Stimulated activated CD4-positive, alpha-beta T cell treated with anti-CD3 and anti-CD28 coated beads, Interleukin-12 subunit alpha, Interleukin-12 subunit beta, amount 100 ng/mL, for 24 hours (primary cell): ENCODE measurements at places on chromosomes 13 and 19.

DNA sequence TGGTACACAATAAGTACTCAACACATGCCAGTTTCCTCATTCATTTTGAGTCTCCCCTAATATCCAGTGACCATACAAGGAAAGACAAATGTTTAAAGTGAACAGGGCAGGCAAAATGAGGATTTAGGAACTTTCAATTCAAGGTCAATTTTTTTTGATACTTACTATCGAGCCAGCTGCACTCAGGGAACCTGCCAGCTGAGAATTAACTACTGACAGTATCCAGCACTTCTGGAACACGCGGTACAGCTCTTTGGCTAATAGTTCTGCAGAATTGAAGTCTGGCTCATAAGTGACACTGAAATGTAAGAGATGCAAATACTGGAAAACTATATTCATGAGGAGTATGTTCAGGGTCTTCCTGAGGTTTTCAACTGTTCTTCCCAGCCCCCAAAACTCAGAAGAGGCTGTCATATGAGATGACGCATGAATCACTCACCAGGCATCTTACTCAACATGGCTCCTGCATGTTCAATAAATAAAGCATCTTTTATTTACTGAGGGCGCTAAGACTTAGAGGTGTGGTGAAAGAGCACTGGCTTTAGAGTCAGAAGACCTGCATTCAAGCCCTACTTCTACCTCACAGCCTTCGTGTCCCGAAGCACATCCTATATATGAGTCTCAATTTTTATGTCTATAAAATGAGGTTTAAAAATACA is 25.6 kb downstream of the RUBCNL start:
- no peak for DNase-seq

- no peak for DNase-seq
Observed at GRCh38 chr19:50633973-50634372, 5.7 kb downstream of the SYT3 start.

DNA sequence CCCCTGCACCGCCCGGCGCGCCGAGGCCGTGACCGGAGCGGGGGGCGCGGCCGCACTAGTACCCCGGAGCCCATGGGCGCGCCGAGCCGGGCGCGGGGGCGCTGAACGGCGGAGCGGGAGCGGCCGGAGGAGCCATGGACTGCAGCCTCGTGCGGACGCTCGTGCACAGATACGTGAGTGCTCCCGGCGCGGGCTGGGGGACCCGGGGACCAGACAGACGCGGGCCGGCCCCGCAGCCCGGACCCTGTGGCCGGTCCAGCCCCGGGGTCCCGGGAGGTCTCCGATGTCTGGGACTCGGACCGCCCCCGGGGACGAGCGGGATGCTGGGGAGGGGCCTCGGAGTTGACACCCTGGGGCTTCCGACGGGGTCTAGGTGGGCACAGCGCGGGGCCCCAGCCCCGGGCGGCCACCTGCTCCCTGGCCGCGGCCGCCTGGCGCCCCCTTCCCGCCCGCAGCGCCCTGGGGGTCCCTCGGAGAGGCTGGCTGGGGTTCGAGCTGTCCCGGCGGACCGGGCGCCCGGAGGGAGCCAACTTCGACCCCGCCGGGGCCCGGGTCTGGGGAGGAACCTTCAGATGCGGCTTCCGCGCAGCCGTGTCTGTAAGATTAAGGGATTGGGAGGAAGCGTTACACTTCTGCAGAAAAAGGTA is 568 bp downstream of the ATP11A start:
- DNase-seq = no peak

- no peak for DNase-seq
Observed at GRCh38 chr13:104008075-104008474, 941.9 kb upstream of the SLC10A2 start.

DNA sequence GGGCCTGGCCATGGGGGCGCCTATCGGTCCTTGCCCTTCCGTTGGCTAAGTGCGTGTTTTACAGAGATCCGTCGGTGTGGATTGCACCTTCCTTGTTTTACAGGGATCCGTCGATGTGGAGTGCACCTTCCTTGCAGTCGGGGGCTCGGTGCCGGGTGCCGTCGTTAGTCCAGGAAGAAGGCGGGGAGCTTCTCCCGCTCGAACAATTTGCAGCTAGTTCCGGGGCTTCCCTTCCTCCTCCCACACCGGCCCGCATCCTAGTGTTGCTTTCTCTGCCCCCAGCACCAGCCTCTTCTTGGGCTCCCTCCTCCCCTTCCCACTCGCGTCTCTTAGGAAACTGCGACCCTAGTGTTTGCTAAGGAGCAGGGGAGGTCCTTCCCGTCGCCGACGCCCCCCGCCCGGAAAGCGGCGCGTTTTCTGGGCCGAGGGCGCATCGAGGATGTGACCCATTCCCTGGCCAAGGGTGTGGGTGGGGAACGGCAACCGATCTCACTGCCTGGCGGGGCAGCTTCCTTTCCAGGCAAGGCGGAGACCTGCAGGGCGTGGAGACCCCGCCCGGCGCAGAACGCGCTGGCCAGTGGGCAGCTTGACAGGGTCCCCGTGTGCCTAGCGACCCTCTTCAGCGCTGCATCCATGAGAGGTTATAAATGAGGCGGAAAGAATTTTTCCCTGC is 75.7 kb upstream of the ZNF91 start:
- no peak for DNase-seq
